Activated CD8-positive, alpha-beta memory T cell treated with anti-CD3 and anti-CD28 coated beads for 4 hours (primary cell): ENCODE measurements at places on chromosomes 4 and X.

- DNase-seq = no peak
Measured at GRCh38 chr4:52964011-52964410, 101.9 kb downstream of the RASL11B start.

DNA sequence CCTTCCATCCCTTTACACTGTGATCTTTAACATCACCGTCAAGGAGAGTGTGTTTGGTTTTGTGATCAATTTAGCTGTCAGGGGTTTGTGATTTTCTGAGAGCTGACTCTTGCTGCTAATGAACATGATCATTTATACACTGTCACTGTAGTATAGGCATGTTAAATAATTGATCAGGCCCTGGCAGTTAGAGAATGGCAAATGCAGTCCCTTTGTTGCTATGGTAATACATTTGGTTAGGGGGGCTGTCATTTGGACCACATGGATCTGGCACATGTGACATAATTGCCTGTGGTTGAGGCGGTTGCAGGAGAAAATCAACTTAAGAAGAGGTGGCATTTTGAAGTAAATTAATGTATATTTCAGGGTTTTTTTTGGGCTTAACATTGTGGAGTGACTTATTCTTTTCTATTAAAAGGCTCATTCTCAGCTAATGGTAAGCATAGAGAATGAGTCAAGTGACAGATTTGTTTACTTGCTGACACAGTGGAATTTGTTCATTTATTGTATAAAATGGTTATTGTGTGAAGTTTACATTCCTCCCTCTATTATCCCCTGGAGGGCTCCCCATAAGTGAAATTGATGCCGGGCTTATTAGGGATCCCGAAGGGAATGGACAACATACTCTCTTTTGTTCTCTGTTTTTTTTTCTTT lies 114.0 kb downstream of the FHIP1A start:
- no peak for DNase-seq

DNA sequence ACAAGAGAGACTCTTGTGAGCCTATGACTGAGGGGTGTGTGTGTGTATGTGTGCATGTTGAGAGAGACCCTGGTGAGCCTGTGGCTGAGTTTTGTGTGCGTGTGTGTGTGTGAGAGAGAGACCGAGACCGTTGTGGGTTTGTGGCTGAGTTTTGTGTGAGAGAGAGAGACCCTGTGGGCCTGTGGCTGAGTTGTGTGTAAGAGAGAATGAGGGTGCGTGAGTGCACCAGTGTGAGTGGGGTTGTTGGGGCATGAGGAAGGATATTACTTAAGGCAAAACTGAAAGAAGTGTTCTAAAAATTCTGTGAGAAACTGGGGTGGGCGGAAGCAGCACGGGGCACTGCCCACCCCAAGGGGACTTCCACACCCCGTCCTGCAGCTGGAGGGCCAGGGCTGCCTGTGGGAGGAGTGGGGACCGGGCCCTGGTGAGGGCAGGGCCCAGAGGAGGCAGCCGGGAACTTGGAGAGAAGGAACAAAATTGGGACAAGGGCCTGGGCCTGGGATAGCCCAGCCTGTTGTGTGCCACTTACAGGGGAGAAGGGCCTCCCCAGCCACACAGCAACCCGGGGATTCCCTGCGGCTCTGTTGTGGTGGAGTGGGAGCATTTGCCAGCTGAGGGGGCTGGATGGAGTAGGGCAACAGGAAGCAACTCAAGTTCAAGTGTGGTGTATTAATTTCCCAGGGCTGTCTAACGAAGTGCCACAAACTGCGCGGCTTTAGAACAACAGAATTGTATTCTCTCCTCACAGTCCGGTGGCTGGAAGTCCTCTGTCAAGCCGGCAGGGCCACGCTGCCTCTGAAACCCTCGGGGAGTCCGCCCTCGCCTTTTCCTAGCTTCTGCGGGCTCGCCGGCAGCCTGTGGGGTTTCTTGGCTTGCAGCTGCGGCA lies 22.1 kb downstream of the TMEM131L start:
- peak; percentile 83 for DNase-seq

GRCh38 chrX:47607091-47607490 lies 12.6 kb downstream of the SYN1 start:
- DNase-seq = no peak
